ENCODE measurements at places on chromosomes 7 and 10.
A peak's percentile ranks its signal among the peaks of the same experiment; 100 is the strongest.

GRCh38 chr10:7717767-7718166 is 14.7 kb downstream of the ITIH2 start:
- no peak for DNase-seq

GRCh38 chr10:5040010-5040673 is 36.5 kb upstream of the AKR1C2 start:
- DNase-seq, result no peak

- no peak for DNase-seq
Observed at GRCh38 chr7:149727899-149728476, 45.4 kb downstream of the ZNF467 start.

DNA sequence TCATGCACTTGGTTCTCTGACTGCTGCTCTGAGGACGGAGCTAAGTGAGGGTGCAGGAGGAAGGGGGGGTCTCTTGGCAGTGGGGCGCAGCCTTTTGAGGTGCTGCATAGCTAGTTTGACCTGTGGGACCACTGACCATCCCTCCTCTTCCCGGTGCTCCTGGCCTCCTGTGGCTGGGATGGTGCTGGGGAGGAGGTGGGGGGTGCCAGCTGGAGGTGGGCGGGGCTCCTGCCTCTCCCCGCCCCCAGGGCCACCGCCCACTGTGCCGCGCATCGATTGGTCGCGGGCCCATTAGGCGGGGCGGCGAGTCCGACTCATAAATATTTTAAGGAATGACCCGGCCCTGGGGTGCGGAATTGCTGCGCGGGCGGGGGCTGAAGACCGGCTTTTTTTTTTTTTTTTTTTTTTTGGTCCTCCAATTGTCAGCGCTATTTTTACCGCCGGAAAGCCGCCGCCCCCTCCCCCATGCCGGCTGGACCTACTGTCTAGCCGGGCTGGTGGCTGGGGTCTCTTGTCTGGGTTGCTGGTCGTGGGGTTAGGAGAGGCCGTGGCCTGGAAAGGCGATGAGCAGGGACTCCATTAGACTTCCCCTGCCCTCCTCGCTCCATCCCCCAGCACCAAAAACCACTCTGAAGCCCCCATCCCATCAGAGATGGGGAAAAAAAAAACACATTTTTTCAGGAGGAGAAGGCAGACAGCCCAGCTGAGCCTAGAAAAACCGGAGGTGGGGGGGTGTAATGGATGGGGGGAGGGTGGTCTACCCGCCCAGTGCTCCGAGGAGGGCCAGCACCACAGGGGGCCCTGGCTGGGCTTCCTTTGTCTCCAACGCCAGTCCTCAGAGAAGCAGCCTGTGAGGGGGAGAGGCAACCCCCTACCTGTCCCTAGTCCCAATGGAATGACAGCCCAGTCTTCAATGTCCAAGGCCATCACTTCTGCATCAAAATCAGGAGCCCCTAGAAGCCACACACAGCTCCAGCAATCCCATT is 6.4 kb downstream of the SH2B2 start:
- no peak for DNase-seq

DNA sequence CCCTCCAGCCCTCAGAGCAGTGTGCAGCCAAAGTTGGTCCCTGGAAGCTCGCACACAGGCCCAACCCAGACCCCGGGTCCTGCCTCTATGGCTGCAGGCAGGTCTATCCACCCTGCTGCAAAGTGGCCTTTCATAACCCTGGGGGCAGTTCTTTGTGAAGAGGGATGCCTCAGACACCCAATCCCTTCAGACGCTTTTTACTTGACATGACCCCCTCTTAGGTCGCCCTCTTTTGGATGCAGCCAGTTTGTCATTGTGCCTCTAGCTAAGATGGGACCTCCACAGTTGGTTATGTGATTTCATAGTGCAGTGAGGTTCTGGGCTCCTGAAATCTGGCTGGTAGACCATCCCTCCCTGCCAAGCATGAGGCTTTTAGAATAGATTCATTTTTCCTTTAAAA is 27.3 kb downstream of the SMKR1 start:
- DNase-seq, result peak; percentile 11

- DNase-seq, result no peak
Observed at GRCh38 chr7:66189695-66190503, 15.2 kb upstream of the TPST1 start.

DNA sequence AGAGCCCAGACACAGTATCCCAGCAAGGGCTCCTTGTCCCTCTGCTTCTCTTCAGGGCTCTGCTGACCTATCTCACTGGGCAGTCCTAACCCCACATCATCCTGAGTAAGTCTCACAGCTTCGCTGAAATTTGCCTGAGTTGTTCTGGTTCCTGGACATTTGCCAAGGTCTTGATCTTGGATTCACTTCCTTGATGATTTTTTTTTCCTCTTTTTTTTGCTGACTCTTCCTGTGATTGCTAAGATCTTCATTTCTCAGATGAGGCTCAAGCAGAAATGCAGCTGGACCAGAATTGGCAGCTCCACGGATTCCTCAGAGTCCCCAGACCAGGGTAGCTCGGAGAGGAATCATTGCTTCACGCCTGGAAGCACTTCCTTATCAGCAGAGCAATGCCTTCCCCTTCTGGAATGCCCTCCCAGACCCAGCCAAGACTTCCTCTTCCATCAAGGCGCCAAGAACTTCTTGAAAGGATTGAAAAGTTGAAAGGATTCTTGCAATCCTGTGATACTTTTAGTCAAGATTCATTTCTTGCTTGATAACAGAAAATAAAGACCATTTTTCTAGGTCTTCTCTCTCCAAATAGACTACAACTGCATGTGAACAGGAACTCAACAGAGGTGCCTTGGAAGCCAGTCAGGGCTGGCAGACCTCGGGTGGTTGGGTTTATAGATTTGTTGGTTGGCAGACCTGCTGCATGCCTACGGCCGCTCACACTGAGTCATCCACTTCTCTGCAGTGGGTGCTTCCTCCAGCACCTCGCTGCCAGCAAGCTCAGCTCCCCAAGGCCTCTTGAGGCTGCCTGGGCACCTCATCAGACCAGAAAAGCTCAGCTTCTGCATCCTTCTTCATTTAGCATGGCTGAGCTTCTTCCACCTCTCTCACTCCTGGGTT is 8.8 kb upstream of the AFAP1L2 start:
- DNase-seq, result peak; percentile 53

DNA sequence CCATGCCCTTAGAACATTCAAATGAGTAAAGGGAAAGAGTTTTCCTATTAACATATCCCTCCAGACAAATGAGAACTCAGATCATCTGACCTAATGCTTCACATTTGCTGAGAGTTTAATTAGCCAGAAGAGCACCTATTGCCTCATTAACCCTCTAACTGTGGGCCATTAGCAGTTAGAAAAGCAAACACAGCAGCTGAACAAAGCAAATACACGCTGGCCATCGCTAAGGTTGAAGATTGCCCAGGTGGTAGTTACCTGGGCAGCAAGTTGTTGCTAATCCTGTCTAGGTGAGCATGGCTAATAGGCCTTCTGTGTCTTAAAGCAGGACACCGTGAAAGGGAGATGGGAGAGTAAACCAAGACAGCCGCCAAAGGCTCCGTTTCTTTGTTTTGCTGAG is 49.9 kb upstream of the UCN3 start:
- DNase-seq, result no peak

DNA sequence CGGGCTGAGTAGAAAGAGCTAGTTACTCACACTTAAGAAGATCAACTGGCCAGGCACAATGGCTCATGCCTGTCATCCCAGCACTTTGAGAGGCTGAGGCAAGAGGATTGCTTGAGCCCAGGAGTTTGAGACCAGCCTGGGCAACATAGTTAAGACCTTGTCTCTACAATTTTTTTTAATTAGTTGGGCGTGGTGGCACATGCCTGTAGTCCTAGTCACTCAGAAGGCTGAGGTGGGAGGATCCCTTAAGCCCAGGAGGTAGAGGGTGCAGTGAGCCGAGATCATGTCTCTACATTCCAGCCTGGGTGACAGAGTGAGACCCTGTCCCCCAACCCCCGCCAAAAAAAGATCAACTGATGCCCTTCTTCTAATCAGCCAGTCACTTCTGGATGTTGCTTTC is 74.6 kb upstream of the ATP6V0A4 start:
- DNase-seq, result peak; percentile 29

- no peak for DNase-seq
Observed at GRCh38 chr10:110005719-110006118, 2.1 kb upstream of the ADD3 start.

DNA sequence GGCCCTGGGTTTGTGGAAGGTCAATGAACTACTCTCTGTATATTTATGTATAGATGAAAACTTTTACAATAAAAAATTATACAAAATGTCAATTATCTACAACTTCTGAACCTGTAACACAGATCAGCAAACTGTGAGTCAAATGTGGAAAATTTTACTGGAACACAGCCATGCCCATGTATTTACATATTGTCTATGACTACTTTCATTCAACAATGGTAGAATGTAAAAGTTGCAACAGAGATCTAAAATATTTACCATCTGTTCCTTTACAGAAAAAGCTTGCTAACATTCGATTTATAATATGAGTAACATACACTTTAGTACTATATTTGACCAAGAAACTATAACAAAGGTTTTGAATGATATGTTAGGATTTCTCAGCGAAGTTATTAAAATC is 481.6 kb downstream of the PARD3 start:
- no peak for DNase-seq

DNA sequence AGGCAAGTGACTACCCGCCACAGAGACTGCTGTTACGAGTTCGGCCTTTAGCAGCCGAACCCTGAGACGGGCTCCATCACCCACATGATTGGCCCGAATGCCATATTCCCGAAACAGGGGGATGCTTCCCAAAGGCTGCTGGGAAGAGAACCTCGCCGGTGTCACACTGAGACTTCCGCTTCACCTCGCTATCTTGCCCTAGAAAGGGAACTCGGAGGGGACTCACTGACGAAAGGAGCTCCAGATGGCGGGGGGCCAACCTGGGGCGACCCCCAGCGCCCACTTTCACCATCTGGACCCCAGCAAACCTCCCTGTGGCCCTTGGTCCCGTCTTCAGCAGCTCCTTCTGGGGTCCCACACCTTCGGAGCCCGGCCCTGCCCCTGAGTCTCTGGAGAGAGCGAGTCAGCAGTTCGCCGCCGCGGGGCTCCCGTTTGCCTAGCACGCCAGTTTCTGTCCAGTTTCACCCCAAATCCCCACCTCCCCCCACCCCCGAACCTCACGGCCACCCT is 529 bp downstream of the HPS1 start:
- DNase-seq, result peak; percentile 70

DNA sequence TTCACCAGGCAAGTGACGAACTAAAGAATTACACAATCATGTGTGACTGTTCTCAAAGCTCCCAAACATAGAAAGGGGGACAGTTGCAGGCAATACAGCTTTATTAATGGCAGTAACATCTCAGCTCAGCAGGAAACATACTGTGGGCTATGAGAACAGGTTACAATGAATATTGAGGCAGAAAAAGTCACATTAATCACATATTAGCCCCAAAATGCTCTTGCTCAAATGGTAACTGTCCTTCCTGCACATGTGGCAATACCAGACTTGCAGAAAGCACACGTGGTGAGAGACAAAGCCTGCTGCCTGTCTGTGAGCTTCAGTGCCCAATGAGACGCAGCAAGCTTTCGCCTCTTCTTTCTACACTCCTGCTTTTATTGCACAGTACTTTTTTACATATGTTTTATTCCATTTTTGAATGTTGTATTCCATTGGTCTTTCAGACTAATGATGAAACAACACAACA is 104.9 kb upstream of the ACBD5 start:
- DNase-seq, result peak; percentile 44

GRCh38 chr7:155191901-155192478 is 105.7 kb upstream of the INSIG1 start:
- no peak for DNase-seq

- DNase-seq, result no peak
Observed at GRCh38 chr10:30390207-30390606, 41.1 kb upstream of the MTPAP start.

- no peak for DNase-seq
Observed at GRCh38 chr7:68183176-68183575, 1186.5 kb downstream of the TYW1 start.

DNA sequence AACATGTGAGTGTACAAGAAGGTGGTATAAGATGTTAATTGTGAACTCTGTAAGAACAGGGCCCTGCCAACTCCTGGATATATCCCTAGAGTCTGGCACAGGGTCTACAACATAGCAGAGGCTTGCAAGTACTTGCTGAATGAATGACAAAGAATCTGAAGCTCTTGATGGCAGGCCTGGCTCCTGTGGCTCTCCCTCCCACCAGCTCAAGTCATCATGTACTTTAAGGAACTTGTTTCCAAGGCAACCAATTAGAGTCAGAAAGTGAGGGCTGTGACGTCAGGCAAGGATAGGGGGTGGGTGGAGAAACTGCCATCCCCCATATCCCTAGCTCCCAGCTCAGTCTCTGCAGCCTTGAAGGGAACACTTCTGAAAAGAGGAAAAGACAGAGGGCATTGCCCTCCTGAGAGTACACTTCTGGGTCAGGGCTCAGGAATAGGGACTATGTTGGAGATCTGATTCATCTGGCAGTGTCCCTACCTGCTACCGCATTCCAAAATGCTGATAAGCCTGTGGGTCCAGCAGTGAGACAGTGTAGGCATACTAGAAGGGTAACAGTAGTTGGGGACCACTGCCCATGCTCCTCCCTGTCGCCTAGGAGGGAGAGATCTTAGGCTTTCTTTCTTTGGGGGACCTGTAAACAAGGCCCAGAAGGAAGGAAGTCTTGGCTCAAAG is 34.6 kb upstream of the BTRC start:
- DNase-seq, result no peak

GRCh38 chr10:43354330-43354635 is 17.2 kb upstream of the FXYD4 start:
- DNase-seq, result no peak

- DNase-seq, result peak; percentile 29
Observed at GRCh38 chr10:28744069-28744768, 66.9 kb downstream of the BAMBI start.

GRCh38 chr10:5814110-5815107 is 1.2 kb upstream of the GDI2 start:
- peak; percentile 66 for DNase-seq

- DNase-seq, result no peak
Observed at GRCh38 chr10:71029411-71029892, 141.1 kb upstream of the PCBD1 start.

GRCh38 chr7:143363016-143363937 is 764 bp upstream of the FAM131B start:
- no peak for DNase-seq

DNA sequence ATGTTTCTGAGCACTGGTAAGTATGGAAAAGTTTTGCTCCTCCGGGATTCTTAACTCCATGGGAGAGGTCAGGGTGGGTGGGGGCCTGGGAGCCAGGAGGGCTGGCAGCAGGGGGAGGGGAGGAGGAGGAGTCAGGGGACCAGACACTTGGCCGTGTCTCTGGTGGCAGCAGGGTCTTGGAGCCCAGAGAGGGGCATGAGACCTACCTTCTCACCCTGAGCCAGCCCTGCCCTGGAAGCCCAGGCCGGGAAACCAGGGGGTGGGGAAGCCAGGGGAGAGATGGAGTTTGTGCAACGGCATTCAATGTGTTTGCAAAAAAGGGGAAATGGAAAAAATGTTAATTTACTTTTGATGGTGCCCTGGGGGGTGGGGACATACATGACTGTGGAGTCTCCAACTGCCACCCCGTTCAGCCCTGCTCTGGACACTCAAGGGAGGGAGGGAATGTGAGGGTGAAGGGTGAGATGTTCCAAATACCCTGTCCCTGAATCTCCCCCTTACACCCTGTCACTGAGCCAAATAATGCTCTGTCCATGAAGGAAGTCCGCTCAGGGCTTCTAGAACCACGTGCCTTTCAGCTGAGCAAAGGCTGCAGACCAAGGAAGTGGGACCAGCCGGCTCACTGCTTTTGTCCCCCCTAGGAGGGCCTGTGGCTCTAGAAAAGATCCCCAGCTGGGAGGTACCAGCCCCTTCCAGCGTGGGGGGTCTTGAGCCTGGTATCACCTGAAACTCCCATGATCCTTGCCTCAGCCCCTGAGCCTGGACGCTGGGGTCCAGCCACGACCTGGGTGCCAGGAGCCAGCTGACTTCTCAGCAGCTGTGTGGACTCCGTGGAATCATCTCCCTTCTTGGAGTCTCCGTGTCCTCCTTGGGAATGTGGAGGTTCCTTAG is 48.3 kb downstream of the TMEM270 start:
- DNase-seq, result peak; percentile 86
